ENCODE measurements at places on chromosomes 1 and 21.

DNA sequence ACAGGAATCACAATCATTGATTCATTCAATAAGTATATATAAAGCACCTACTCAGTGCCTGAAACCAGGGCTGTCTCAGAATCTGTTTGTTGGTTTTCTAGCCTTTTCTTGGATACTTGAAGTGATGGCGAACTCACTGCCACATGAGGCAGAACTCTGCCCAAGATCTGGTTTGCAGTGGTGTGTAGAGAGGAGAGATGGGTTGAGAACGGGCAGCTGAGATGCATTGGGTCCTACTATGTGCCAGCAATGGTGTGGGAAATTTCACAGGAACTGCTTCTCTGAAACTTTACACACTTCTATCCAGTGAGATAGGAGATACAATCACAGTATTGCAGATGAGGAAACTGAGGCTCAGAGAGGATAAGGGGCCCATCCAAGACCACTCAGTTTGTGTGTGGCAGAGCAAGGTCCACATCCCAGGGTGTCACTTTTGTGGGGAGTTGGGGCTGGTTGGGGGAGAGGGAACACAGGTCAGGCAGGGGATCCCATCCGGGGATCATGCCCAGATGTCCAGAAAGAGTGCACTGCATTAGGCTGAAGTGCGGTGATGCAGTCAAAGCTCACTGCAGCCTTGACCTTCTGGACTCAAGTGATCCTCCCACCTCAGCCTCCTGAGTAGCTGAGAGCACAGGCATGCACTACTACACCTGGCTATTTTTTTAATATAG lies 83.7 kb upstream of the IFFO2 start:
- no peak for DNase-seq

DNA sequence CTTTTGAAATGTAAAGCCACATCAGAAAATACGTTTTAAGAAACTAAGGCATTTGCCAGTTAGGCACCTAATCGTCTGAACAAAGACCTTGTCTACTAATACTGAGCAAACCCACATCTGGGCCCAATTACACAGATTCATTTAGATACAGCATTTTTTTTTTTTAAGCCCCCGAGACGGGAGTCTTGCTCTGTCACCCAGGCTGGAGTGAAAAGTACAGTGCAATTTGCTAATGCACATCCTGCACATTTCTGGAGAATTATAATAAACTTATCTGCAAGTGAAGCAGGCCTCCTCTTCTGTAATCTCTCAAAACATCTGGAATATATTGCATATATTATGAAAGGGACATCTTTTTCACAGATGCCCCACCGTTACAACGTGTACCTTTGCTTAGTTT lies 3.3 kb downstream of the RSRP1 start:
- DNase-seq = no peak

GRCh38 chr1:63316598-63316983 lies 5.8 kb upstream of the FOXD3 start:
- DNase-seq = no peak

GRCh38 chr21:36860736-36861594 lies 105.5 kb downstream of the HLCS start:
- DNase-seq = no peak

- DNase-seq = no peak
Measured at GRCh38 chr1:20185834-20186782, at the start of the genes PLA2G2C and UBXN10. Gene PLA2G2C, minus strand, starts transcription at chr1:20186518. Its CDS starts 9,155 bp downstream, at chr1:20177363. Gene UBXN10, plus strand, starts transcription at chr1:20186096. Its CDS starts 4,466 bp downstream, at chr1:20190562.

Measured in cortex of kidney (tissue), 1 donor.